ENCODE measurements at places on chromosomes 3 and 15. TPM values are rescaled to one million over a fixed set of nuclear protein-coding genes. Genes with fewer than 3 reads are reported as not detected.

DNA sequence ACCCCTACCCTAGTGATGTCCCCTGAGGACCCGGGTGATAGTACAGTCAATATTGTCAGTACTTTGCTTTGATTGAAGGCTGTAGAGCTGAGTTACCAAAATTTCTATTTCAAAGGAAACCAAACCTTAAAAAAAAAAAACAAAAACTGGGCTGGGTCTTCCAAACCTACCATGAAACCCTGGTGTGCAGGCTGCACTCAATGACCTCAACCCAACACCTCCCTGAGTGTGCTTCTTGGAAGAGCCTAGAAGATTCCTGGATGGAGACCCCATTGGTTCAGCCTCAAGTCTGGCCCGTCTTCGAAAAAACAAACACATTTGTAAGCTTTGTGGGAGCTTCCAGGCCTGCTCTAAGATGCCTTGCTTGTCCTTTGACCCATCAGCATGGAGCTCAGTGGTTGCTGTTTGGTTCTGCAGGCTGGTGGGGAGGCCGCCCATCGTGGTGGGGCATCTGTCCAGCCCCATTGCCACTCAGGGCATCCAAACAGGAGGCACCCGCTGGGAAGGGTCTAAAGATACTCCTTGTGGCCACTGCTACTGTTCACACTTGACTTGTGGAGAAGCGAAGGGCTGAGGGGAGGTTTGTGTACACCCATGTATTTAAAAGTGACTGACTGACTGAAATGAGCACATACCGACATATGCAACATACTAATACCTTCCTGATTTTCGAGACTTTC, 32.2 kb downstream of the CRTAP start:
- no peak overlapping the region for H3K27ac ChIP-seq
- no peak for DNase-seq
- no peaks in the 10 kb centered on the region for H3K36me3 ChIP-seq

Gene REC114
- total RNA-seq, result not detected

Gene RLBP1
- not detected for total RNA-seq

DNA sequence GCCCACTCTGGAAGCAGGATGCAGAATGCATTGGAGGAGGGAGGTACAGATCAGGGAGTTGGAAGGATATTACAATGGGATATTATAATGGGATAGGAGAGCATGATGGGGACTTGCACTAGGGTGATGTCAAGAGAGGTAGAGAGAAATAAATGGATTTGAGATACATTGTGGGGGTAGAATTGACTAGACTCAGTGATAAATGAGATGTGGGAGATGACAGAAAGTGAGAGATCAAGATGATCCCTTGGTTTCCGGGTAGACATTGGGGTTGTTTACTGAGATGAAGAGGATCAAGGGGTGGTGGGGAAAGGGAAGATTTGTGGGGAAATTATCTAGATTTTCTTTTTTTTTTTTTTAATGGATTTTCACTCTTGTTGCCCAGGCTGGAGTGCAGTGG, 42.7 kb downstream of the BFSP2 start:
- H3K36me3 ChIP-seq, result peaks cover 1% of the 10 kb centered on the region
- peak overlapping the region; percentile 95 for H3K27ac ChIP-seq
- no peaks in the 10 kb centered on the region for H3K27me3 ChIP-seq
- H3K4me1 ChIP-seq, result peaks cover 32% of the 10 kb centered on the region

Gene IQCH
- total RNA-seq, result 1.6 TPM

DNA sequence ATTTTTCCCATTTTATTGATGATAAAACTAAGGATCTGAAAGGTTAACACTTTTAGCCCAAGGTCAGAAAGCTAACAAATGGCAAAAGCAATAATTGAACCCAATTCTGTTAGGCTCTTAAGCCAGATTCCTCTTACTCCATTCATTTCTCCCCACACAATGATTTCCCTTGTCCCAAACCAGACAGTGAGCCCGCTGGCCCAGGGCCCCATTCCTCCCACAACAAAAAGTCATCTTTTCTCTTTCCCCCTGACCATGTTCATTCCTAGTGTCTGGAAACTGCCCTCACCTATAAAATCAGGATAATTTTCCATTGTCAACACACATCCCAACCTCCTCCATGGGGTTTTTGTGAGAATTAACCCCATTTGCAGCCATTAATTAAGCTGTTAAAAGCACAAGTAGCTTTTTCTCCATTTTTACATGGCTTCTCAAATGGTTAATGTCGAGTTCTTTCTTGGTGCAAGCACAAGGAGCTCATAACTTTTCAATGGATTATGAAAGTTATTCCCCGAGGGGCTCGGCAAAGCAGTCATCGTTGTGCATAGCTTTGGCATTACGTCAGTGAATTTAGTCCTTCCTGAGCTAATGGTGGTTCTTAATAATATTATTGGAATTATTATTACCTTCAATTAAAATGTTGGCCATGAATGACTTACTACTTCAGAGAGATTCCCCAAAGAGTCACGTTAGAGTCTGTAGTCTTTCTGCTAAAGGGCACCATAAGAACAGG, 151.0 kb upstream of the WNT5A start:
- no peak for DNase-seq
- peaks cover 2% of the 10 kb centered on the region for H3K27me3 ChIP-seq
- H3K36me3 ChIP-seq, result no peaks in the 10 kb centered on the region
- H3K27ac ChIP-seq, result no peak overlapping the region

- H3K4me1 ChIP-seq, result peaks cover 2% of the 10 kb centered on the region
- no peak for DNase-seq
- no peak overlapping the region for H3K4me3 ChIP-seq
- H3K27ac ChIP-seq, result no peak overlapping the region
These were observed 7.4 kb upstream of the CCDC54 start for GRCh38 chr3:107369791-107370190.
